ENCODE measurements at places on chromosomes 6 and 20.

- DNase-seq, result no peak
Observed at GRCh38 chr20:12564979-12565378, 443.8 kb upstream of the SPTLC3 start.

GRCh38 chr6:1624058-1624850 is 14.5 kb downstream of the FOXC1 start:
- peak; percentile 67 for DNase-seq

DNA sequence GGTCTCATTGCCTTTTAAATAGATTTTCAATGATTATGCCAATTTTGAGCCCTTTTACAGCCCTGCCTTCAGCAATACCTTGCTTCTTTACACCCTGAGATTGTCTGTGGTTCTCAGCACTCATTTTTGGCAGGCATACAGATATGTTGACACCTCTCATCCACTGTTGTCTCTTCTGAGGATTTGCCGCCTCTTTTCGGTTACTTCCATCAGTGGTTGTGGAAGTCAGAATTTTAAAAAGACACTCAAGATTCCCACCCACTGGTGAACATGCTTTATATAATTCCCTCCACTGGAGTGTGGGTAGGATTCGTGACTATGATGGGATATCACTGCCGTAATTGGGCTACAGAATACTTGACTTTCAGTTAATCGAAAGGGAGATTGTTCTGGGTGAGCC is 37.4 kb upstream of the KIF13A start:
- DNase-seq, result no peak

GRCh38 chr6:166626177-166627032 is 646 bp downstream of the RPS6KA2 start:
- DNase-seq, result no peak

DNA sequence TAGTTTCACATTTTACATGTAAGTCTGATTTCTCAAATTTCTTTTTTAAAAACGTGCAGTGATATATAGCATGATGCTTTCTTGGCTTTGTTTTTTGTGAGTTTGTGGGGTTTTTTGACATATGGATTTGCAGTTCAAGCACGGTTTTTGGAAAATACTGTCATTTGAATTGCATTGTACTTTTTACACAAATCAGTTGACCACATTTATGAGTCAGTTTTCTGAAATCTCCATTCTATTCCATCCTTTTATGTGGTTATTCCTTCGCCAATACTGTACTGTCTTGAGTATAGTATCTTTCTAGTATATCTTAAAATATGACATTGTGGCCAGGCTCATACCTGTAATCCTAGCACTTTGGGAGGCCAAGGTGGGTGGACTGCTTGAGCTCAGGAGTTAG is 890.0 kb upstream of the CITED2 start:
- no peak for DNase-seq

DNA sequence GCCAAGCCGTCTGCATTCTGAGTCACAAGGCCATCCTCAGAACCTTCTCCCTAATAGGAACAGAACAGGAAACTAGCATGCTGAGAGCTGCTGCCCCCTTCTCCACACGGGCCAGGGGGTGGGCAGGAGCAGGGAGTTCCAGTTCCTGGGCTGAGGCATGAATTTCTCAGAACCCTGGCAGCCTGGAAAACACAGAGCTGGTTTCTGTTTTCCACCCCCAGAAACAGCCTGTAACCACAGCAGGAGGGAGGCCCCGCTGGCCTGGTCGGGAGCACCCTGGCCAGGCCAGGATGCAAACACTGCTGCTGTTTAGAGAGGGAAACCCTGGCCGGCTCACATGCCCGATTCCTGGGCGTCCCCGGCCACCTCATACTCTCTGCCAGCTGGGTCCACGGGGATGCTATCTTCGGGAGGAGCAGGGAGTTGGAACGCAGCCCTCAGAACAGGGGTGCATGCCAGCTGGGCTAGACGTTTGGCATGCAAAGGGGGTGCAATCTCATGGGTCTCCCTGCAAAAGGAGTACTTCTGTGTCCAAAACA is 130.1 kb downstream of the NFATC2 start:
- DNase-seq, result peak; percentile 87

- no peak for DNase-seq
Observed at GRCh38 chr6:91786474-91787184, 1199.8 kb upstream of the MAP3K7 start.

DNA sequence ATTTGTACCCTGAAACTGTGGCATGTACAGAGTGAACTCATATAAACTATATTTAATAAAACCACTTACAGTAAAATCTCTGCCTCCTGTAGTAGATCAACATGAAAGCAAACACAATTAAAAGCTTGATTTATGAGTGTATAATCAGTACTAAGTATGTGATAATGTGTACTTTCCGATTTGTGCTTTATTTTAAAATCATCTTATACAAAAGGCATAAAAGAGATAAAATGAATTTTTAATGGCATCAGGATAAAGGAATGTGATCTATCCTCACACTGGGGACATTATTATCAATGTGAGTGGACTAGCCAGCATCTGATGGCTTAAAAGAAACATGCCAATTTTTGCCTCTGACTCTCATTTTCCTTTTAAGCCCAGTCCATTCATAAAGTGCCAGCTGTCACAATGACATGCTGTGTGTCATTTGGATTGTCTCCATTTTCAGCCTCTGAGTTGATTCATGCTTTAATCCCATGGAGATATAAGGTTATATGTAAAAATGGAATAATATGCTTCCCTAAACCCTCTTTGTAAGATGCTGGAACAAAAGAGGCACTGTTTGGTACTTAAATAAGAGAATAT is 831.6 kb upstream of the EYS start:
- DNase-seq, result no peak

DNA sequence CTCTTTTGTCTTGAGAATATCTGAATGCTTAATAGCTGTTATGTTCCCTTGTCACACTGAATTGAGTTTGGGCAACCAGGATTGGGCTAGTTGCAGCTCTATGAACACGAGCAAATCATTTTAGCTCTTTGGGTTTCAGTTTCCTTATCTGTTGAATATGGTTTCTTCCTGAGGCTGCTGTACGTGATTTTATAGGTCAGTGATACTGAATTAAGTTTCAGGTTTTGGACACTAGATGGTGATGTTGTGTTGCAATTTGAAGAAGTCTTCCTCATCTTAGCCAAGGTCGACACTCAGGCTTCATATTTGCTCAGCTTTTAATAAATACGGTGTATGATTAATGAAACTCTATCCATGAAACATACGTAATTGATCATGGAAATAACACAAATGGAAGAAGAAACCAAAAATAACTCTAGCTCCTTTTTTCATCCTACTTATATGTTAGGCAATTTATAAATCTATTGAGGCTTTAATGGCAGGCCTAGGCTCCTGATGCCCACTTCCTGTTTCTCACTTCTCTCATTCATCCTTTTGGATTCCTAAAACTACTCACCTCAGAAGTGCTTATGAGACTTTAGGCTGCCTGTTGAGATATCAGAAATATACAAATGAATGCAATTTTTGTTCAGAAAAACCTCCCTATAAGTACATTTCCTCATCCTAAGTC is 354.1 kb upstream of the MAP3K7 start:
- no peak for DNase-seq

GRCh38 chr6:14857501-14857900 is 388.4 kb upstream of the JARID2 start:
- DNase-seq, result no peak

DNA sequence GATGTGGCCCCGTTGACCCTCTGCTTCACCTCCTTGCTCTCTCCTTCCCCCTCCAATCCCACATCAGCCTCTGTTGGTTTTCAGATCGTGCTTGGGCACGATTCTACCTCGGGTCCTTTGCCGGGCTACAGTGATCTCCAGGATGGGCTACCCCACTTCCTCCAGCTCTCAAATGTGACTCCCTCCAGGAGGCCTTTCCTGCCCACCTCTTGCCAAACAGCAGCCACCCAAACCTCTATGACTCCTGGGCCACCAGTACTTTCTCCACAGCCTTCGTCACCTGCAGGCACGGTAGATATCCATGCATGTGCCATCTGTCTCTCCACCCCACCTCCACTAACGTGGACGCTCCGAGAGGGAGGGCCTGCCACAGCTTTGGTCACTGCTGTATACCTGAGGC is 55.9 kb upstream of the NXT1 start:
- no peak for DNase-seq

DNA sequence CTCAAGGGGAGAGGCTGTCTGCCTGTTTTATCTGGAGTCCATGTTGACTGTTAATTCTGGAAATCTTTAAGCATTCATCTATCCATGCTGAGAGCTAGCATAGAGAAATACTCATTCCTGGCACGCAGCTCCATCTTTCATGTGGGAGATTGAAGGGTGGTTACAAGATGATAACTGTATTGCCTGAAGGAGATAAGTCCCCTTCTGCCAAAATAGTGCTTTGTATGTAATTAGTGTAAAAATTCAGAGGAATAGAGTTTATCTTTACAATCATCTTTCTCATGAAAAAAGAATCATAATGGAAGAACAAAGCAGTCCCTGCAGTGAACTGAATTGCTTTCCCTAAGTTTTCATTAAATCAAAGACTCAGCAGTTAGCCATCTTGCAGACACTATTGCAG is 256.5 kb downstream of the SLC35F1 start:
- no peak for DNase-seq

DNA sequence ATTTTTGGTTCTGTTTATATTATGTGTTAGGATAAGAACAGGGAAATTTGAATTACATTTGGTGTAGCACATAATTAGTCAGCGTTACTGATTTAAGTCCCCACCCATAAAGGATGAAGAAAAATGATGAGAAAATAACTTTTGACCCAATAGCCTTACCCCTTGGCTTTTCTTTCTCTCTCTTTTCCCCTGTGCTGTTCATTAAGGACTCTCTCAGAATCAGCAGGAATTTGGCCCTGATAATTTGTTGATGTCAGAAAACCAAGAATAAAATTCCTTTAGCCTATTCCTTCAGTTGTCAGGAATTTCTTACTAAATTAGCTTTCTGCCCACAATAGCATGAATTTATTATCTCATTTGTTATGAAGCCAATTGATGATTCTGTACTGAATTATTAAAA is 18.5 kb downstream of the PLCB1 start:
- DNase-seq, result no peak

DNA sequence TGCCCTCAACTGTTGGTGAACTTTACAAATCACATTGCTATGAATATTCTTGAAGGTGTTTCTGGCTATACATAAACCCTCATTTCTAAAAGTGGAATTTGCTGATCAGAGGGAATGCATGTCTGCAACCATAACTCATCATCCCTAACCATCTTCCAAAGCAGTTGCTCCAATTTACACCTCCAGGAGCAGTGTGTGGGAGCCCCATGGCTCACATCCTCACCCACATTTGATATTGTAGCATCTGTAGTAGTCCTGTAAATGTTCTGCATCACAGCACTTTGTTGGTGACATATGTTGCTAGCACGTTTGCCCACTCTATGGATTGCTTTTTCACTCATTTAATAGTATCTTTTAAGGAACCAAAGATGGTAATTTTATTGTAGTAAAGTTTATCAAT is 183.8 kb upstream of the SMLR1 start:
- DNase-seq, result no peak

DNA sequence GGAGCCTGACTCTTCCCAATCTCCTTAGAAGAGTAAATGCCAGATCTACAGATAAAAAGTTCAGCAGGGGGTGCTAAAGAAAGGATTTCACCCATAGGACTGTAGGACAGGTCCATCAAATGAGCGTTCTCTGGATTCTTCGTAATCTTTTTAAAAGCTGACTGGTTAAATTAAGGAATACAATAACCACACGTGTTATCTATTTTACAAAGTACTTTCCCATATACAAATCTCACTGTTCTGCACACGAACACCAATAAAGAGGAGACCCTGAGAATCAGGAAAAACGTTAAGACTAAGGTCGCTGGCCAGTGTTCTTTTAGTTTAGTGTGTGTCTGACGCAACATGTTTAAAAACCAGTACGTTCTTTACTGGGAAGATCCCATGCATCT is 542 bp downstream of the TUBE1 start:
- no peak for DNase-seq

- DNase-seq, result no peak
Observed at GRCh38 chr6:159094444-159095252, 49.9 kb upstream of the TAGAP start.

- peak; percentile 47 for DNase-seq
Observed at GRCh38 chr6:28634761-28635546, 109.3 kb downstream of the GPX5 start.

DNA sequence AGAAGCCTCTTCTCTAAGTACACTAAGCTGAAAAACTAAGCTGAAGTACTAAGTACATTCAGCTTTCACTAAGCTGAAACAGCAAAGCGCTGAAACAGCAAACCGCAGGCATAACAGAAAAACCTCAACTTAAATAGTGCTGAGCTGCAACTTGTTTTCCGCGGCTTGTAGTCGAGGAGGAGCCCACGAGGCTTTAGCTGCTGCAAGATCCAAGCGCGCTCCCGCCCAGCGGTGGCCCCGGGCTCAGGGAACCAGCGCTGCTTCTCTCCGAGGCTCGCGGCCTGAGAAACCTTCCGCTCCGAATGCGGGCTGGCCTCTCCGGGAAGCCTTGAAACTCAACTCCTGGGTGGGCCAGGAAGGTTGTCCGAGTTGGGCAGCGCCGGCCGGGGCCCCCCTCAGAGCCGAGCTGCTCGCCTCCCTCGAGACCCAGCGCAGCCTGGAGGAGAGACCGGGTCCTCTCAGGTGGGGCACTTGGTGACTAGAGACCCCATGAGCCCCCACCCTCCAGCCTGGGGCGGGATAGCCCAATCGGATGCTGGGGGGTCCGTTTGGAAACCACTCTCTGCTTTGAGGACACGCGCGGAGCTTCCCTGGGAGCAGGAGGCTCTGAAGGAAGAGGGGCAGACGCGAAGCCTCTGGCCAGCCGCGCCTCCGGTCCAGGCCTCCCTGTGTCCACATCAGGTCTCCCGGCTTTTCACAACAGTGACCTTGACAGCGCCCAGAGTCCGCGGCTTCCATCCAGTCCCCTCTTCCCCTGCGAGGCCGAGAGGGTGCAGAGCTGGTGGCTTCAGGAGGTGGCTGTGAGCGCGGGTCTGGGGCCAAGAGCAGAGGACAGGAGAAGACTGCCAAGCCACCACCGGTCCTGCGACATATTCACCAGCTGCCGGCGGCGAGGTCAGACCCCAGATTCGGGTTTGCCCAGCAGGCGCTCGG is 38.1 kb upstream of the HLA-E start:
- DNase-seq, result peak; percentile 70

DNA sequence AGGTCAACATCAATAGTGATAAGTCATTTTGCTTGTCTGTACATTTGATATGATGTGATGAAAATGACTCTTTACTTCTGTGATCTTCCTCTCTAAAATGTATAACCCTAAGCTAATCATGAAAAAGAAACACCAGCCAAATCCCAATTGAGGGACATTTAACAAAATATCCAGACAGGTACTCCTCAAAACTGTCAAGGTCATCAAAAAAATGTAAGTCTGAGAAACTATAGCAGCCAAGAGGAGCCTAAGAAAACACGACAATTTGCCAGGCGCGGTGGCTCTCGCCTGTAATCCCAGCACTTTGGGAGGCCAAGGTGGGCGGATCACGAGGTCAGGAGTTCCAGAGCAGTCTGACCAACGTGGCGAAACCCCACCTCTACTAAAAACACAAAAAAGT is 708.5 kb upstream of the ID4 start:
- DNase-seq, result no peak

DNA sequence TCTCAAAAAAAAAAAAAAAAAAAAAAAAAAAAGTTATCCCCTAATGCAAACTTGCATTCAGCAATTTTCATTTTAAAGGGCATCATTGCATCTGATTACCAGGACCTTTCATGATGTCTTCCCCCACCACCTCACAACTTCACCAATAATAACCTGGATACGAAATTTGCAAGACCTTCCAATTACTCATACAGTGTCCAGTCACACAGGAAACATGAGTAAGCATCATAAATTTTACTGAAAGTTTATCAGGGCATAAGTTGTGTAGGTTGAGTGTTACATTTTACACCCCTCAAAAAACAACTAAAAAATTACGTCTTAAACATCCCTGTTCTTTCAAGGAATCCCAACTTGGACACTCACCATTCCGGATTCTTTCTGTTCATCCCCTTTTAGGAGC is 79.1 kb upstream of the ANKEF1 start:
- no peak for DNase-seq

All from left hindlimb (tissue), 1 donor.